ENCODE measurements at places on chromosomes 1 and 21. TPM values are rescaled to one million over a fixed set of nuclear protein-coding genes. Genes with fewer than 3 reads are reported as not detected.

The NES gene
- not detected for total RNA-seq

The USP1 gene
- total RNA-seq: 50.0 TPM

The MYOC gene
- total RNA-seq: not detected

The DMRTB1 gene
- total RNA-seq: not detected

The ANGPTL7 gene
- total RNA-seq: not detected

The CLIC6 gene
- total RNA-seq: 0.30 TPM

The PODN gene
- total RNA-seq: not detected

The FAM151A gene
- not detected for total RNA-seq

The S100A7A gene
- total RNA-seq: not detected

The AADACL4 gene
- not detected for total RNA-seq

The FAM72C gene
- total RNA-seq: 0.20 TPM

The BRWD1 gene
- total RNA-seq: 92.9 TPM

The PLPP3 gene
- total RNA-seq: 0.94 TPM

The RXFP4 gene
- not detected for total RNA-seq

The RPE65 gene
- not detected for total RNA-seq

The LMX1A gene
- total RNA-seq: not detected

The LCE2B gene
- not detected for total RNA-seq

The NFYC gene
- total RNA-seq: 70.4 TPM

The CYP4Z1 gene
- not detected for total RNA-seq

The TMEM269 gene
- total RNA-seq: 0.35 TPM

The LHX8 gene
- total RNA-seq: not detected

The PYCR2 gene
- 116 TPM for total RNA-seq

The SH3D21 gene
- total RNA-seq: 3.3 TPM

The ATXN7L2 gene
- total RNA-seq: 9.0 TPM

The TSTD1 gene
- total RNA-seq: 93.1 TPM

The GJA5 gene
- not detected for total RNA-seq

The TNNT2 gene
- not detected for total RNA-seq

The MPZL1 gene
- total RNA-seq: 7.2 TPM

The TCEA3 gene
- total RNA-seq: 28.7 TPM

The RGS16 gene
- total RNA-seq: 1.3 TPM

The COL9A2 gene
- total RNA-seq: 2.8 TPM
